ENCODE measurements at places on chromosomes 3 and 15.
A peak's percentile ranks its signal among the peaks of the same experiment; 100 is the strongest.

- DNase-seq, result peak; percentile 53
Measured at GRCh38 chr3:101383156-101383575, 62.8 kb upstream of the IMPG2 start.

DNA sequence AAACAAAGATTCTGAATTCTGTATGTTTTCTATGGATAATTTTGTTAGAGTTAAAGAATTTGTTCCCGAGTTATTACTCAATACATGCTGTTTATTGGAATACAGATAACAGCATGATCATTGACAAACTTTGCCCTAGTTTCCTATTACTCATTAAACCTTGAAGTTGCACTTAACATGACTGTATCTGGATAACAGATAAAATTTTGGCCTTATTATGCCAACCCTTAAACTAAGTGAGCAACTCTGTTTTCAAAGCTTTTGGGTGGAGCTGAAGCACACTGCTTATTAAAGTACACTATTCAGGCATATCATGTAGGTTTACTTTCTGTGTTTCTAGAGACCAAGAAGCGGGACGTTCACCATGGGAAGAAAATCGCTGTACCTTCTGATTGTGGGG, at the start of gene AADAC:
Gene AADAC, plus strand, starts transcription at position 318 of the 400 bp plus-strand sequence. Its CDS starts 47 bp downstream, at position 365.
- no peak for DNase-seq

GRCh38 chr3:8563597-8563996, 62.0 kb downstream of the LMCD1 start:
- DNase-seq, result no peak

GRCh38 chr15:84731774-84732173, 15.8 kb upstream of the SEC11A start:
- peak; percentile 95 for DNase-seq

DNA sequence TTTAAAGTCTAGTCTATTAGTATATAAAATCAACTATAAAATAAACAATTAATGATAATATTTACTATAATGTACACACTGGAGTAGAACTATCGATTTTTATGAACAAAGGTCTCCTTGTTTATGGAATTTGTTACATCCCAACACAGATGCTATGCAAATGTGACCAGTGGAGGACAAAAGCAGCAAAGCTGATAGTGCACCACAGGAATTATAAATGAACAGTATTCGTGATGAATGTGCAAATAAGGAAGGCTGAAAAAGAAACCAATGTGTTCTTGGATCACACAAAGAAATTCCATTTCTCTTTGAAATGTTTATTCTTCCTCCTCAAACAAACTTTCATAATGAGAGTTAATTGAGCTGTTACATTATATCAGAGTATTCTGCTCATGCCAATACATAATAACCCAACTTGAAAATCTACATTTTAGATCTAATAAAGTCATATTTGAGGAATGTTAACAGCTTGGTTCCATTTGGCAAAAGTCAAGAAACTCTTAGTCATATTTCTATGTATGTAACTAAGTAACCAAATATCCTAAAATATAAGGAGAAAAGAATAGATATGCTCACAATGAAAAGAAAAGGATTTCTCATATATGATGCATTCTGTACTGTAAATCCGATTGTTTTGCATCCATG, 79.3 kb downstream of the NEK10 start:
- peak; percentile 57 for DNase-seq

DNA sequence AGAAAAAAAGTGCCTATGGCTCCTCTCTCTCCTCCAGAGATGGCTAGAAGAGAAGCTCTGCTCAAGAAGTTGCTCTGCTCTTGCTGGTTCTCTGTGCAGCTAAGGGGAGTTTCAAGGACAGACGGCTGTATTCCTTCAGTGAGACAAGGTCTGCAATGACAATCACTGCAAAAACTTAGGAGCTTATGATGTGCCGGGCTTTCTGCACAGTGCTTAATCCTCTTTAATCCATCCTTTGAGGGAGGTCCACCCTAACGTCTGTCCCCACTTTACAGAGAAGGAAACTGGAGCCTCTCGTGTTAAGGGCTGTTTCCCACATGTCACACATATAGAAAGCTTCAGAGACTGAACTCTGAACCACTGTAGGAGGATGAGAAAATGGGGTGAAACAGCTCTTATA, 260.6 kb downstream of the MEX3B start:
- DNase-seq, result no peak

DNA sequence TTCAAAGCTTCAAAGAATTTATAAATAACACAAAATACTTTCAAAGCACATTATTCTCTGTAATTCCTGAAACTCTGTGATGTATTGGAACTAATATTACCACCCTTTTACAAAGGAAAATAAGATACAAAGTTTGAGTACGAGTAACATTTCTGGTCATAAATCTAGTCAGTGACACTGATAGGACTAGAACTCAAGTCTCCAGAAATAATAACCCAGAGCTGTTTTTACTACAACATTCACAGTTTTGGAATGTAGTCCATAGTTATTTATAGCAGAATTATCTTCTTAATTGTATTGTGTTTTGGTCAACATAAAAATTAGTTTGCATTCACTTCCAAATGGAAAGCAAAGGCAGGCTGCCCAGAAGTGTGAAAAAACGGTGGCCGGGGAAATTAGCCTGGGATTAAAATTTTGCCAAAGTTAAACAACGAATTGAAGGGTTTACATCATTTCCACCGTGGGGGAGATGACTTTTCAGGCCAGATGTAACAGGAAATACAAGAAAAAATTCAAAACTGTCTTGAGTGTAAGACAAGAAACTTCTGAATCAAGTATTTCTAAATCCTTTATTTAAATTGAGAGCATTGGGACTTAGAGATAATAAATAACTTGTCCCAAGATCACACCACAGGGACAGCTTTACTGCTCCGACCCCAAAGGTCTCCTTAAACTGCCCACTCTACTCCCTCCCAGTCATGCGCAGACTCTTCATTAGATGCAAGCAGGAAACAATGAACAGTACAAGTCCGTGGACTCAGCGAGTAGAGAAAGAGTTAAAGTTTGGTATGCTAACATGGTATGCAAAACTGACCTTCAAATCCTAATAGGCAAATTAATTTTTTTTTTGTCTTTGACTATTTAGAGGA, 74.3 kb upstream of the VGLL4 start:
- peak; percentile 67 for DNase-seq

DNA sequence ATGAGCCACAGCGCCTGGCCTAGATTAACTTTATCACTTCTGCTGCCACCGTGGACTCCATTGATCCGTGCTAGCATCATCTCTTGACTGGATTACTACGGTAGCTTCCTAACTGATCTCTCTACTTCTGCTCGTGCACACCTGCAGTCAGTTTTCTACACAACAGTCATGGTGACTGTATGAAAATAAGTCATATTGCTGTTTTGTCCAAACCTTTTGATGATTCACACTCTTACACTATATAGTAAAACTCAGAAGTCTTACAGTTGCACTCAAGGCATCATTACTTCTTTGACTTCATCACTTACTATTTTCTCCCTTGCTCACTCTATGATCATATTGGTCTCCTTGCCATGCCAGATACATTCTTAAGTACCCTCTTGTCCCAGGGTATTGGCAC, 10.1 kb downstream of the PDCD6IP start:
- DNase-seq, result no peak

DNA sequence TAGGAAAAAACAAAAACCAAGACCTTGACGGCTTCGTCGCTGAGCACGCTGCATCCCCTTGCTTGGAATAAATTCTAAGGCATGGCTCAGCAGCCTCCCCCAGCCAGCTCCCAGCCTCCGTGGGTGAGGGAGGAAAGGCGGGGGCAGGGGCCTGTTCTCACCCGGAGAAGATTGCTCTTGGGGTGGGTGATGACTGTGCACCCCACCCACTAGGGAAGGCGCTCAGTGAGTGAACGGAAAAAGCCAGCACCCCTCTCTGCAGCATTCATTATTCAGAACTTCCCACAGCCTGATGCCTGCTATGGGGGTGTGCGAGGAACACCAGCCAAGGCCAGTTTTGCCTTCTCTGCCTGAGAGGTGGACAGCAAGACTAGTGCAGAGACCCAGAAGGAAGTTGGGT, 19.3 kb upstream of the NTRK3 start:
- no peak for DNase-seq

GRCh38 chr3:101050866-101051265, 57.6 kb upstream of the ABI3BP start:
- no peak for DNase-seq

DNA sequence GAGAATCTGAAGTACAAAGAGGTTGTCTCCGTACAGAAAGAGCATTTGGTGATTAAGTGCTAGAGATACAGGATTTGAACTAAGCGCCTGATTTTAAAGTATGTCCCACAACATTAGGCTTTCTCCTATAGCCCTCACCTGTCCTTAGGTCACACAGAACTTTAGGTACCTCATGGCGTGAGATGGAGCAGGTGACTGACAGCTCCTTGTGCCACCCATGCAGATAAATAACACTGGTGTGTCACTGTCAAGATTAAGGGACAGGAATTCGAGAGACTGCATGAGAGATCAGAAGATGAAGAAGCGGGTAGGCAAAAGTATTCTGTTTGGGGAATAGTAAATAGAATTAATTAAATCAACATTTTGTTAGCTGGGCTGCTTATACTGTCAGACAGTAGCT, 1.1 kb downstream of the BLM start:
- DNase-seq, result no peak

- no peak for DNase-seq
Measured at GRCh38 chr3:50410185-50410584, 50.9 kb upstream of the TMEM115 start.

DNA sequence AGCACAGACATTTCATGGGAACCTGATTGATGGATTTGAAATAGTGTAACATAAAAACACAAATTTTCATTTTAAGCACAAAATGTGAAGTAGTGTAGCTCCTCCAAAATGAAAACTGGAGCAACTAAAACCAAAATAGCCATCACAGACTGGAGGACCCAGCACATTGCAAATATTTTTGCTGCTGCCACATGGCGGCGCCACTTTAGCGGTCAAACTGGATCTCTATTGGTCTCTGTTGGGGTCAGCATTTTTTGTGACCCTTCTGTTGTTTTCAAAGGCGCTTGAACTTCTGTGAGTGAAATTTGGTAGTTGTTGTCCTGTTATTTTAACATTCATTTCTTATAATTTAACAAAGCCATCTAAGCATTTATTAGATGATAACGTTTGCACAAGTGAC, 259.9 kb downstream of the IL20RB start:
- no peak for DNase-seq

DNA sequence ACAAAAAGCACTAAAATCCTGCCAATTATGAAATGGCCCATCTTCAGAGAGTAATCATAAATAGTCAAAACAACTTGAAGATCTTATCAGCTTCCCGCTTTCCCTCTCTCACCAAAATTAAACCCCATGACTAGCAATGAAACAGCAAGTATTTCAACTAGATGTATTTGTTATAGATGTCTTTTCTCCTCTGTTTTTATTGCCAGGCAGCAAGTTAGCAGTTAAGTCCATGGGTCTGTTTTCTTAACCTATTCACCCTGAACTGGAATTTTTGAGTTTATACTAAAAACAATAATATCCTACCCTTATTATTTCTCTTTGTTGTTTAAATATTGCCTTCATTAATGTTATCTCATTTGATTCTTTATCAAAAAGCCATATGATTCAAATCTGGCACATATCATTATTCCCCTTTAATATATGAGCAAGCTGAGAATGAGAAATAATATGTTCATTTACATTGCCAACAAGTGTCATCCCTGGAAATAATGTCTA, 23.3 kb downstream of the AQP9 start:
- no peak for DNase-seq

GRCh38 chr3:7920211-7920610, 581.4 kb upstream of the LMCD1 start:
- DNase-seq, result no peak

- DNase-seq, result no peak
Measured at GRCh38 chr15:68614286-68615035, 35.7 kb downstream of the CORO2B start.

DNA sequence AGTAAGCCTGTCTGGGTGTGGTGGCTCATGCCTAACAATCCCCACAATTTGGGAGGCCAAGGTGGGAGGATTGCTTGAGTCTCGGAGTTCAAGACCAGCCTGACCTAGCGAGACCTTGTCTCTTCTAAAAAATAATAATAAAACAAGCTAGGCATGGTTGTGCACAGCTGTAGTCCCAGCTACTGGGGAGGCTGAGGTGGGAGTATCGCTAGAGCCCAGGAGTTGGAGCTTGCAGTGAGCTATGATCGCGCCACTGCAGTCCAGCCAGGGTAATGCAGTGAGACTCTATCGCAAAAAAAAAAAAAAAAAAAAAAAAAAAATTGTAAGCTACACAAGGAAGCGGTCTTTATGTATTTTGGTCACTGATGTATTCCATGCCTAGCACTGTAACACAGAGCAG, 242.4 kb upstream of the WNT5A start:
- no peak for DNase-seq

- peak; percentile 80 for DNase-seq
Measured at GRCh38 chr3:120438665-120439370, 12.0 kb downstream of the FSTL1 start.

DNA sequence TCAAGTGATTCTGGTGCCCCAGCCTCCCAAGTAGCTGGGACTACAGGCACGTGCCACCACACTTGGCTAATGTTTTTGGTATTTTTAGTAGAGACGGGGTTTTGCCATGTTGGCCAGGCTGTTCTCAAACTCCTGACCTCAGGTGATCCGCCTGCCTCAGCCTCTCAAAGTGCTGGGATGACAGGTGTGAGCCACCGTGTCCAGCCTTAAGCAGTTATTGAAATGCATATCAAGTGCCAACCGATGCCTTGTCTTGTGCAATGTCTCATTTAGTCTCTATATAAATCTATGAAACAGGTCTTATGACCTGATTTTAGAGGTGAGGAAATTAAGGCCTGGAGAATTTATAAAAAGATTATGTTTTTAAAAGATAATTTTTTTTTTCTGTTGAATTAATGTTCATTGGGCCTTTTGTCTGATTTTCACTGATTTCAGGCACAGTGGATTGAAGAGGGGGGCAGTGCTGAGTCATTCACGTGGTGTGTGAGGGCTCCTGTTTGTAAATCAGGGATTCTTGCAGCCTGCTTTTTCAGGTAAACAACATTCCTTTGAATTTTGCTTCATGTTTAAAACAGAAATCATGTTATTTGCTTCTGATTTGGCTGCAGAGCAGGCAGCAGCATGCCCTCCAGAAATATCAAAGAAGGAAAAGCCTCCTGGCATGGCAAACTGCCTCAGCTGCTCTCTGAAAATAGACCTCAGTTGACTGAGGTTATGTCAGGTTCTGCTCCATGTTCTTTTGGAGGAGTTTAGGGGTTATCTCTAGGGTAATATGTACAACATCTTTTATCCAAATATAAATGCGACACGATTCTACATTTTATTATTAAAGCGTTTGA, 407.0 kb upstream of the RGMA start:
- DNase-seq, result no peak
